NCI-H446 (cell line): ENCODE measurements at places on chromosomes 12 and 14.

DNA sequence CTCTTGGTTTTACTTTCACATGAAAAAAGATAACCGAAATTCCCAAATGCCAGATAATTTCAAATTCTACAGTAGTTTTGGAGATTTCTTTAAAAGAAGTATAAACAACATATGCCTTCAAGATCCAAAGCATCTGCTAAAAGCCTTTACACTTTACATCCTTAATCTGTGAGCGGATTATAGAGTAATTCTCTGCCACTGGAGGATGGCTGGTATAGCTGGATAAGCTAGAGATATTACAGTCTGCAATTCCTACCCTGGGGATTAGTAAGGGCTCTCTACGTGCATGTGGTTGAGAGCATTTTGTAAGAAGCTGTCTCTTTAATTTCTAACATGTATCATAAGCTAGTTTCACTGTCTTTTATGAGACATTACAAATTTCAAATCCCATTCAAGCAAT lies 240.3 kb upstream of the HMGA2 start:
- DNase-seq: no peak

DNA sequence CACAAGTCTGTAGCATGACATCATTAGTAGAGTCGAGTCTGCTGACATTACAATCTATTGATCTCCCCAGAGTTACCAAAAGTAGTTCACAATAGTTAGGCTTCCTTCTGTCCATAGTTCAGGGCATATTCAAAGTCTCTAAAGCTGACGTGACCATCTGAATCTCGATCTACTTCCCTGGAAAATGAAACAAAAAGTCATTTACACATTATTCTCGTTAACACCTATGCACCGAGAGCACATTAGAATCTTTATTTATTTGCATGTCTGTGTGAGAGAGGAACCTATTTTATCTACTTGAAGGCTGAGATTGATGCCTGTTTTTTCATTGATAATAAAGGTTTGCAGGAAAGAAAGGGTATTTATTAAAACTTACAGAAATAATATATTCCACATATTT lies 157.4 kb downstream of the EFCAB11 start:
- DNase-seq: no peak

GRCh38 chr12:103556890-103557627 lies 30.0 kb upstream of the STAB2 start:
- DNase-seq: no peak

- DNase-seq: peak; percentile 53
Measured at GRCh38 chr12:42589465-42590329, at the start of gene PRICKLE1. TSS of gene PRICKLE1 (minus strand) at chr12:42589746. CDS start at chr12:42472516, 117,230 bp downstream.

GRCh38 chr14:91755570-91756295 lies 23.8 kb upstream of the CATSPERB start:
- DNase-seq: no peak

DNA sequence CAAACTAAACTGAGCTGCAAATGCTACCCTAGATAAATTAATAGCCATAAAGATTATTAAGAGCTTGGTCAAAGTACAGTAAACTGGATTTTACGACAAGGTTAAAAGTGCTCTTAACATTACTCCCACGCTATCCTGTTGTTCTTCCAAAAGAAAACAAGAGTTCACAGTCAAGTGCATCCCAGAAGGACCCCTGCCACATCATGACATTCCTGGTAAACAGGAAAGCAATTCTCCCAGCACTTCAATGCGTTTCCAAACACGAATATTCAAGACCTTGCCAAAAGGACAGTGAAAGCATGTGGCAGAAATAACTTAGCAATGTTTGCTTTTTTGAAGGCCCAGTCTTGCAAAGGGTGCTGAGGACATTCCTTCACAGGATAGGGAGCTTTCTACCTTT lies 11.2 kb downstream of the SPRING1 start:
- no peak for DNase-seq
